SW480 (cell line): ENCODE measurements at places on chromosomes 13 and 19.

GRCh38 chr13:23957981-23958380, 60.7 kb upstream of the C1QTNF9B start:
- DNase-seq: no peak

GRCh38 chr19:1766800-1767352, 13.6 kb downstream of the ONECUT3 start:
- no peak for DNase-seq

DNA sequence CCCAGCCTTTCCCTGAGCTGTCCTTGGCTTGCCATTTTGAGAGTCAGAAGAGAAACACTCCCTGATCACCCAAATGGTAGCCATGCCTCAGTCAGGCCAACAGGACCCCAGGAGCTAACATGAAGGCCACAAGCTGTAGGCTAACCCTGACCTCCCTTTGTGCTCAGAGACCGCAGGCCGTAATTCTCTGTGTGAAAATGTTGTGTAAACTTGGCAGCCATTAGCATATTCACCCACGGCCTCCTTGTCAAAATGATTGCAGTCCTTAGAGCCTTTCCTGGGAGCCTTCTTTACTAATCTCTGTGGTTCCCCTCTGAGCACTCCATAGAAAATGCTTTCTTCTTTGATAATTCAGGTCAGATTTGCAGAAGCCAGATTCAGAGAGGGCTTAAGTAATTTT, 418.9 kb downstream of the COG6 start:
- no peak for DNase-seq

DNA sequence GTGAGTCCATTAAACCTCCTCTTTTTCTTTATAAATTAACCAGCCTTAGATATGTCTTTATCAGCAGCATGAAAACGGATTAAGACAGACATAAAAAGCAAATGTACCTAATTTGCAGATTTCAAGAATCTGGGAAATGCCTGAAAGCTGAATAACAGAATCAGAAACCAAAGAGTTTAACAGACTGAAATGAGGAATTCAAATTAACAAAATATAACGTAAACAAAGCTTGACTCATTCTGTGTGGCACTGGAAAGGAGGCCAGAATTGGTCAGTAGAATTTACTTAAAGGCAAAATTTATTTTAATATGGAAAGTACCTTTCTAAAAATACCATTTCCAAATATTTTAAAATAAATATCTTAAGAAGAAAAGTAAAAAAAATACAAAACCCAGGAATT, 540.6 kb upstream of the HTR2A start:
- no peak for DNase-seq

GRCh38 chr13:98606296-98606695, 29.4 kb upstream of the STK24 start:
- DNase-seq: no peak

DNA sequence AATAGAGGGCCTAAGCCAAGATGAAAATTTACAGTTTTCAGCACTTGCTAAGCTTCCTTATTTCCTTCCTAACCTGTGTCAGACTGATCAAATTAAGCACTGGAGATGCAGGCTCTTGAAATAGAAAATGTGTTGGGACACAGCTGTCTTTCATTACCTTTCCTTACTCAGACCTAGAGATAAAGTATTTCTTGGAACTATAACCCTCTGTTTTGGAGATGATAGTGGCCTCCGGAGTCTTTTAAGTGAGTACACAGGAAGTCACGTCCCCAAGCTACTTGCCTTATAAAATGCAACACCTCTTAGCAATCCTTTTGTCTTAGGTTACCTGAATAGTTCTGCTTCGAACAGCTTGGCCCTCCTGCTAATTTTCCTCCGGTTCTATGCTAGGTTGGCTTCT, 12.4 kb upstream of the AKAP11 start:
- DNase-seq: no peak
